ENCODE measurements at places on chromosomes 12 and 14. TPM values are rescaled to one million over a fixed set of nuclear protein-coding genes. Genes with fewer than 3 reads are reported as not detected.

- peaks cover 23% of the 10 kb centered on the region for H3K4me1 ChIP-seq
- peak; percentile 47 for DNase-seq
- no peaks in the 10 kb centered on the region for H3K36me3 ChIP-seq
- H3K4me3 ChIP-seq, result no peak overlapping the region
- H3K27ac ChIP-seq, result no peak overlapping the region
These were observed 23.3 kb downstream of the DMAC2L start for GRCh38 chr14:50335389-50335788.

- no peaks in the 10 kb centered on the region for H3K4me1 ChIP-seq
- H3K27me3 ChIP-seq, result 0 out of 2 replicates have a peak, but pooled peaks cover 3% of the 10 kb centered on the region
- DNase-seq, result no peak
- no peak overlapping the region for H3K4me3 ChIP-seq
- no peaks in the 10 kb centered on the region for H3K36me3 ChIP-seq
- H3K27ac ChIP-seq, result no peak overlapping the region
These were observed 55.4 kb downstream of the OTX2 start for GRCh38 chr14:56754921-56755320.

SMCO2 gene
- not detected for total RNA-seq

GRCh38 chr14:96407935-96408570, 16.1 kb downstream of the AK7 start:
- H3K27ac ChIP-seq, result no peak overlapping the region
- no peak for DNase-seq
- no peaks in the 10 kb centered on the region for H3K36me3 ChIP-seq
- H3K4me3 ChIP-seq, result no peak overlapping the region

C12orf56 gene
- total RNA-seq, result not detected

- no peaks in the 10 kb centered on the region for H3K4me1 ChIP-seq
- no peak for DNase-seq
- H3K27me3 ChIP-seq, result no peaks in the 10 kb centered on the region
- H3K4me3 ChIP-seq, result no peak overlapping the region
- no peaks in the 10 kb centered on the region for H3K36me3 ChIP-seq
These were observed 832.9 kb downstream of the C12orf50 start for GRCh38 chr12:87196321-87196720.

DNA sequence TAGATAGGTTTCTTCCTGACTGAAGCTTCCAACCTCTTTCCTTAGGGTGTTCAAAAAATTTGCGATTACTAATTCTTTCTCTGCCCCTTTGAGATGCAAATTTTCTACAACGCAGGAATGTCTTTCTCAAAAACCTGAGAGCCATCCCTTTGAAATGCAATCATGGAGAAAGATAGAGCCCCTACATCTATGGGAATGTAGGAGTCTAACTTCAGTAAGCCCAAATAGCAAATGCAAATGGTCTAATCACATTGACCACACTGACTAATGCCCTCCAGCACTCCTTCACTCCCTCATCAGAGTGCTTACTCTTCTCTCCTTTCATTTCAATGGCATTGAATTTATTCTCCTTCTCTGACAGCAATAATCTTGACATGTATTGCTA, 107.1 kb downstream of the SLC6A15 start:
- H3K27me3 ChIP-seq, result no peaks in the 10 kb centered on the region
- no peak overlapping the region for H3K27ac ChIP-seq
- H3K4me3 ChIP-seq, result no peak overlapping the region

TAS2R42 gene
- total RNA-seq, result not detected

GRCh38 chr14:59087240-59087639, 101.2 kb upstream of the DAAM1 start:
- no peak overlapping the region for H3K27ac ChIP-seq
- H3K4me1 ChIP-seq, result peaks cover 3% of the 10 kb centered on the region
- H3K36me3 ChIP-seq, result no peaks in the 10 kb centered on the region
- DNase-seq, result no peak

NKX2-8 gene
- not detected for total RNA-seq

G2E3 gene
- total RNA-seq, result 33.4 TPM

- H3K27me3 ChIP-seq, result no peaks in the 10 kb centered on the region
- H3K4me1 ChIP-seq, result peaks cover 21% of the 10 kb centered on the region
- no peaks in the 10 kb centered on the region for H3K36me3 ChIP-seq
- no peak overlapping the region for H3K27ac ChIP-seq
- H3K4me3 ChIP-seq, result no peak overlapping the region
- DNase-seq, result no peak
These were observed 187.9 kb downstream of the EPS8 start for GRCh38 chr12:15601210-15601800.

DNA sequence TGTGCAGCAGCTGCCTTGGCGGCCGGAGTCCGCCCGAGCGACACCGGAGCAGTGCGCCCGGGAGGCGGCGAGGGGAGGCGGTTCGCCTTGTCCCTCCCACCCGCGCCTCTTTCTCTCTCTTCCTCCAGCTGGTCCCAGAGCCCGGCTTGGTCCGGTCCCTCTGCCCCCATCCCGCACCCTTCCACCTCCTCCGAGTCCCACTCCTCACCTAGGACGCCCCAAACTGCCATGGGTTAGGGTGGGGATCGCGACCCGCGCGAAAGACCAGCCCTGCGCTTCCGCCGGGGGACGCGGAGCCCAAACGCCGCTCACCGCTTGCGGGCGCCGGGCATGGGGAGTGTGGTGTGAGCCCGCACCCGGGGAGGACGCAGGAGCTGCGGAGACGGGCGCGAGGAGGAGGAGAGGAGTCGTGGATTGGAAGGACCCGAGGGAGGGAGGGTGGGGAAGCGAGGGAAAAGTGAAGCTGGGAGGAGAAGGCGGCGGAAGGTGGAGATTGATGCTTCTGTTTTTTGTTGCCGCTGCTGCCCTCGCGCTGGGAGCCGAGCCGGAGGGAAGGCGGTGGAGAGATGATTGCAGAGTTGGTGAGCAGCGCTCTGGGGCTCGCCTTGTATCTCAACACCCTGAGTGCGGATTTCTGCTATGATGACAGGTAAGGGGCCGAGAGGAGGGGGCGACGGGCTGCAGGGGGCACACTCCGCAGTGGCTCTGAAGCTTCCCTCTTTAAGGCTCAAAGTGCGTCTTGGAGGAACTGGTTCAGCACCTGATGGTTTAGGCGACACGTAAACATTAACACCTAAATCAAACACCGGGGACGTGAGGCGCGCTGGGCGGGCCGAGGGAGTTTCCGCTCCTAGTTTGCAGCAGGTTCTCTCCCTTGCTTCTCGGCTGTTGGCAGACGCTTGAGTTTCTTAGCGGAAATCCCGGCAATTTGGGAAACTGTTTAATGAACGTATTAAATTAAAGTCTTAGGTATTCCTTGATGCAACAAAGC, 610 bp downstream of the TMTC2 start:
- H3K27ac ChIP-seq, result no peak overlapping the region
- H3K4me3 ChIP-seq, result peak overlapping the region; percentile 66
- DNase-seq, result no peak
- peaks cover 16% of the 10 kb centered on the region for H3K4me1 ChIP-seq

- peaks cover 12% of the 10 kb centered on the region for H3K4me1 ChIP-seq
- H3K36me3 ChIP-seq, result no peaks in the 10 kb centered on the region
- no peak overlapping the region for H3K27ac ChIP-seq
These were observed 34.7 kb downstream of the FBXL14 start for GRCh38 chr12:1559676-1560091.

- H3K4me1 ChIP-seq, result peaks cover 70% of the 10 kb centered on the region
- no peak overlapping the region for H3K4me3 ChIP-seq
- DNase-seq, result no peak
- H3K27ac ChIP-seq, result peak overlapping the region; percentile 57
- peaks cover 44% of the 10 kb centered on the region for H3K36me3 ChIP-seq
These were observed 5.6 kb downstream of the LRP1 start for GRCh38 chr12:57133916-57134315.

GRCh38 chr12:120886199-120887018, 17.7 kb downstream of the SPPL3 start:
- H3K27me3 ChIP-seq, result no peaks in the 10 kb centered on the region
- no peaks in the 10 kb centered on the region for H3K36me3 ChIP-seq
- DNase-seq, result no peak
- H3K4me1 ChIP-seq, result no peaks in the 10 kb centered on the region
- no peak overlapping the region for H3K4me3 ChIP-seq

ACVRL1 gene
- 23.3 TPM for total RNA-seq

C12orf57 gene
- 408 TPM for total RNA-seq

VWF gene
- total RNA-seq, result 0.50 TPM

APOF gene
- total RNA-seq, result not detected

GRCh38 chr12:71415336-71416231, 24.0 kb upstream of the LGR5 start:
- DNase-seq, result peak; percentile 39
- no peak overlapping the region for H3K27ac ChIP-seq
- H3K27me3 ChIP-seq, result no peaks in the 10 kb centered on the region
- H3K36me3 ChIP-seq, result no peaks in the 10 kb centered on the region
- no peak overlapping the region for H3K4me3 ChIP-seq

MGST1 gene
- not detected for total RNA-seq

- peaks cover 31% of the 10 kb centered on the region for H3K4me1 ChIP-seq
- DNase-seq, result peak; percentile 97
- H3K4me3 ChIP-seq, result no peak overlapping the region
- no peaks in the 10 kb centered on the region for H3K27me3 ChIP-seq
- peaks cover 21% of the 10 kb centered on the region for H3K36me3 ChIP-seq
- peak overlapping the region; percentile 85 for H3K27ac ChIP-seq
These were observed 16.2 kb downstream of the ABHD4 start for GRCh38 chr14:22614240-22614799.

DNA sequence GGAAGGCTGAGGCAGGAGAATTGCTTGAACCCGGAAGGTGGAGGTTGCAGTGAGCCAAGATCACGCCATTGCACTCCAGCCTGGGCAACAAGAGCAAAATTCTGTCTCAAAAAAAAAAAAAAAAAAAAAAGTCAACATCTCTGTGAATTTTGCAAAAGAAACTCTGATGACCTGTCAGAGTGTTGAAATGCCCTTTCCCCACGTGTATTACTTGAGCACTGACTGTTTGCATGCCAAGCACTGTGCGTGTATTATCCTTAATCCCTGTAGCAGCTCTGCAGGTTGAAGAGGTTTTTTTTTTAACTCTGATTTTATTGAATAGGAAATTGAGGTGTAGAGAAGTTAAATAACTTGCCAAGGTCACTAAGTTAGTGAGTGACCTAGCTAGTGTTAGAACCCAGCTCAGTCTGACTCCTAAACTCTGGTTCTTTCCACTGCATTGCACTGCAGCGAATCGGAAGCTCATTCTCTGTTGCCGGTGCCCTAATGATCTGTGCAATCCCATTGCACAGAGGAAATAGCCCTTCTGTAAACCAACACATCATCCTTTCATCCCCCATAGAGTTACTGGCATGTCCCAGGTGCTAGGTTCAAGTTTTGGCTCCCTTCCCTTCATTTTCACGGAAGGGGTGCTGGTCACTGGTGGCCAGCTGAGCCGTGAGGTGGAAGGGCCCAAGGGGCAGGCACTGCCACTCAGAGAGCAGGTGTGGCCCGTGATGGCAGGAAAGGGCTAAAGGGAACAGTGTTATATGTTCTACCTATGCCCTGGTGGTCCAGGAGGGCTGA, 122.3 kb downstream of the EML1 start:
- DNase-seq, result no peak
- no peaks in the 10 kb centered on the region for H3K27me3 ChIP-seq
- peaks cover 61% of the 10 kb centered on the region for H3K36me3 ChIP-seq
- no peak overlapping the region for H3K4me3 ChIP-seq
- no peak overlapping the region for H3K27ac ChIP-seq

- H3K4me1 ChIP-seq, result no peaks in the 10 kb centered on the region
- H3K4me3 ChIP-seq, result no peak overlapping the region
- no peak overlapping the region for H3K27ac ChIP-seq
- H3K36me3 ChIP-seq, result no peaks in the 10 kb centered on the region
- DNase-seq, result no peak
These were observed 48.0 kb downstream of the TGFB3 start for GRCh38 chr14:75933712-75934296.

NEDD8 gene
- total RNA-seq, result 234 TPM

DNA sequence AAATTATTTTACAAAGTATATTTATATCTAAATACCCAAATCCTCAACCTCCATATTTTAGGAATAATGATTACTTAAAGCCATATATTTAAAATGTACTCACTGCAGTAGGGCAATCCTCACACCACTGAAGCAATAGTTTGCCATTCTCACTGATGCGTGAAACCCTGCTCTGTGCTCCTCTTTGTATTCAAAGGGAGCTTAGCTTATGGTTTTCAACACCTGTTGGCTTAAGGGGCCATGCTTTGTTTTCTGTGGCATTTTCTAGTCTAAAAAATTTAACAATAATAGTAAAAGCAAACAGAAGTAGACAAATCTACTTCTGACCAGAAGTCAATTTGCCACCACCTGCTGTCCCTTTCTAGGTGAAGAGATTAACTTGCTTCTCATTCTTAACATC, 294.6 kb downstream of the FLRT2 start:
- no peak overlapping the region for H3K27ac ChIP-seq
- no peak for DNase-seq
- H3K36me3 ChIP-seq, result no peaks in the 10 kb centered on the region
- H3K27me3 ChIP-seq, result no peaks in the 10 kb centered on the region
- no peaks in the 10 kb centered on the region for H3K4me1 ChIP-seq

DNA sequence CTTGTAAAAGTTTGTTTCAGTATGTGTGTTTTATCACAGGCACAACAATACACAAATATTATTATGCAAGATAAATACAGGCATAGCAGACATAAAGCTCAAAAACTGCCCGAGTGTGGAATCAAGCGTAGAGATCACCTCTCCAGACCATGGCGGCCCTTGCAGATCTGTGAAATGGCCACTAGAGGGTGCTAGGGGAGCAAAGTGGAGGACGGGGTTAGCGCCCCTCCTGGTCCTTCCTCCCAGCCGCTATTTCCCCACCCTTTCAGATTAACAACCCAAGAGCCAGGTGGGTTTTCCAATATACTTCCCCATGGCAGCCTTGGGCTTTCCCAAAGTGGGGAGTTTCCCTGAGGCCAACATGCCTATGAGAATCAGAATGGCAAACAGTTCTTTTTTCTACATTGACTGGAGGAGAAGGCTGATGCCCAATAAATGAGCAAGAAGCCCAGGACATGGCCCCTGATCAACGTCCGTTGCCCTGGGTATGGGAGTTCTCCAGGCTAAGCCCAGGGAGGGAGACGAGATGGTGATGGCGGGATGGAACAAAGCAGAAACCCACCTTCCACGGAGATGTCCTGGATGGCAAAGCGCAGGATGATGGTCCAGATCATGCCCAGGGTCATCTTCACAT, 67.4 kb downstream of the ACTN1 start:
- H3K27ac ChIP-seq, result no peak overlapping the region
- H3K4me1 ChIP-seq, result 0 out of 2 replicates have a peak, but pooled peaks cover 5% of the 10 kb centered on the region
- peak; percentile 65 for DNase-seq
- H3K36me3 ChIP-seq, result peaks cover 98% of the 10 kb centered on the region
